ENCODE measurements at places on chromosomes 6 and 20.

GRCh38 chr6:119495230-119495683, 145.7 kb upstream of the MAN1A1 start:
- DNase-seq = no peak

DNA sequence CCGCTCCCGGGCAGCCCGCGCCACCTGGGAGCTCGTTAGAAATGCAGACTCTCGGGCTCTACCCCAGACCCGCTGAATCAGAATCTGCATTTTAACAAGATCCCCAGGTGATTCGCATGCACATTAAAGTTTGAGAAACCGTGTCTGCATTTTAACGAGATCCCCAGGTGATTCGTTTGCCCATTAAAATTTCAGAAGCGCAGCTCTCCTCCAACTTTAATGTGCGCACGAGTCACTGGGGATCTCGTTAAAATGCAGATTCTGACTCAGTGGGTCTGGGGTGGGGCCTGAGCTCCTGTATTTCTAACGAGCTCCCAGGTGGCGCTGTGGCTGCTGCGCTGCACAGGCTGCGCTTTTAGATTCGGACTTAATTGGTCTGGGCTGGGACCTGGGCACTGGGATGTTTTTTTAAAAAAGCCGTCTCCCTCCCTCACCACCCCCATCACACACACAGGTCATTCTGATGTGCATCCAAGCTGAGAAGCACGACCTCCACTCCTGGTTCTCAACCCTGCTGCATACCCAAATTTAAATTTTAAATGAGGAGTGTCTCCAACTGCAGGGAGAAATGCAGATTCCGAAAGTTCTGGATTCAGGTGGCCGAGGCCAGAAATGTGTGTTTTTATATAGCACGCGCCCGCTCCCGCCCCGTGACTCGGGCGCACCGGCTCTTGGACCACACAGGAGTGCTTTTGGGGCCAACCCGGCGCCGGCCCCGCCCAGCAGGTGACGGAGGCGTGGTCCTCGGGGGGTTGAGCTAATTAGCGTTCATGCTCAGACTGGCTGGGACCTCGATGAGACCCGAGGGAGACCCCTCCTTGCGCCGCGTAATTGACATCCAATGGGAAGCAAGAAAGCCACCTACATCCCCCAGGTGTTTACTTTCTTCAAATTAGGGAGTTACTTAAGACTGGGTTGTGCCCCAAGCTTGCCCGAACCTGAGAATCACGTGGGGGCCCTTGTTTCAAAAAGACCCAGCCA, 85.8 kb downstream of the ZFP64 start:
- no peak for DNase-seq

- DNase-seq = no peak
Measured at GRCh38 chr20:59831916-59832270, 101.5 kb downstream of the SYCP2 start.

GRCh38 chr20:31605031-31605901, at the start of gene ID1:
Gene ID1 (plus strand): TSS chr20:31605289. CDS start chr20:31605388, 99 bp downstream.
- DNase-seq = peak; percentile 91

DNA sequence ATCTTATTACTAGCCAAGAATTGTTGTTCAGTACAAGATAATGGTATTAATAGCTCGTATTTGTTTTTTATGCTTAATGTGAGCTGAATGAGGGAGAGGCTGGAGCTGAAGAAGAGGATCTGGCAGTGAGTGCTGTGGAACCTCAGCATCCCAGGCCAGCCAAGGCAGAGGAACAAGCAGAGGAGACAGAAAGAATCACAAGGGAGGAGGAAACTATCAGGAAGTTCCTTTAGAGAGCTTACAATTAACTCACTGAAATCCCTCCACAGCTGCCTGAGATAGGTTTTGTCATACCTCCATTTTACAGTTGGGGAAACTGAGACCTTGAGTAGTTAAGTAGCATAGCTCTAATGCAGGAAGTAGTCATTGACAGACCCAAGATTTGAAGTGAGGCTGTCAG, 39.9 kb upstream of the TULP4 start:
- no peak for DNase-seq

DNA sequence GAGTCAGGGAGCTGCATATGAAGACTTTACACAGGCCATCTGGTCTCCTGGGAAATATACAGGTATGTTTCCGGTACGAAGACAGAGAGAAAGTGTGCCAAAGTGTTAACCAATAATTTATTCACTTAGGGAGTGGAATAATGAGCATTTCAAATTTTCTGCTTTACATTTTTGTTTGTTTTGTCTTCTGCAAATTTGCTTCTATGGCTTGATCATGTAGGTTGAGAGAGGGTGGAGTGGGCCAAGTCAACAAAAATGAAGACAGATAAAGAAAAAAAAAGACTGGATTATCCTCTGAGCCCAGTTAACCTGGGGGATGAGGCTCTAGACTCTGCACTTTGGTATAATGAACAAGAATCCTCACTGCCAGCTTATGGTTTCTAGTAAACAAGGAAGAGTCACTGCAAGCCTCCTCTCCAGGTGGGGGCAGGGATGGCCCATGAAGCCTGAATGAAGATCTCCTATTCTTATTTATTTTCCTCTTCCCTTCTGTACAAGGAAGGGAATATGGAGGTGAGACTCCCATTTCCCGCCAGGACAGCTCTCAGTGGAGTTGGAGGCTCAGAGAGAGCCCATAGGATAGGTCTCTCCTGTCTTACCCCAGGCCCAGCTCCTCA, 37.7 kb downstream of the KCNK17 start:
- DNase-seq = no peak

DNA sequence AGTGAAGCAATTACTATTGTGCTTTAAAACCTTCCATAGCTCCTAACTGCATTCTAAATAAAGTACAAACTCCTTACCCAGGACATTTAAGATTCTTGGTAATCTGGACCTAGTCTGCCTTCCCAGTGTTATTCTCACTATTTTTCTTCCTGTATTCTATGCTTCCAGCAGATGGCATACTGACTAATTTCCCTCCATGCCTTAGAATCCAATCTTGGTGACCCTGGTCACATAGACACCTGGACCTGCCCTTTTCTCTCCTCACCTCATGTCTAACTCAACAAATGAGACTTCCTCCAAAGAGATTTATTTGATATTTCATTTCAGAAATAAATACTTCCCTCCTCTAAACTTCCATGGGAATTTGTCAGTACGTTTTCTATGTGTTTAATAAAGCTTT, 25.8 kb downstream of the ROS1 start:
- DNase-seq = no peak

- DNase-seq = no peak
Measured at GRCh38 chr20:48406912-48407340, 420.9 kb downstream of the PREX1 start.

- DNase-seq = no peak
Measured at GRCh38 chr20:49851991-49852390, 39.4 kb downstream of the SLC9A8 start.

DNA sequence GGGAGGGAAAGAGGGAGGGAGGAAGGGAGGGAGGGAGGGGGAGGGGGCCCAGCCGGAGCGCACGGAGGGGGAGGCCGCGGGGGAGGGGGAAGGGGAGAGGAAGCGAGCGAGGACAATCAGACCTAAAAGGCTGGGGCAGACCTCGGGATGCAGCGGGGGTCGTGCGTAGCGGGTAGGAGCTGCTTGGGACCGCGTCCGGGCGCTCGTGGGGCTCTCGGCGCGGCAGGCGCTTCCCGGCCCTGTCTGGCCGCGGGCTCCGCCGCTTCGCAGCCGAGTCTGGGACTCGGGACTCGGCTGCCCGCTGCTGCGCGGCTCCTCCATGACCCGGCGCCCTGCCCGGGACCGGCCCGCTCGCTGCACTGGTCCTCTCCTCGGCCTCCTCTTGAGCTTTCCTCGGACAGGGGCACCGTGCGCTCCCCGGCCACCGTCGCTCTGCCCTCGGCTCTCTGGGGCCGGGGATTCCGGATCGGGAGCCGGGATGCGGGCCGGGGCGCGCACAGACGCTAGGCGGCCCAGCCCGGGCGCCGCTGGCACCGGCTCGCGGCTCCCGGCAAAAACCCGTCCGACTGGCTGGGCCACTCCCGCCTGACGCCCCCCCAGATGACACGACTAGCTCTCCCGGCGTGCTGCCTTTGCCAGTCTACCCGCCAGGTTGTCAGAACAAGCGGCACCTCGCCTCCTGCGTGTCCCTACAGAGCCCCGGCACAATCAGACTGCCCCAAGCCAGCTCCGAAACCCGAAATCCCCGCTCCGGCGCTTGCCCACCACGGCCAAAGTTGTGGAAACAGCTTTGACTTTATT, 2.2 kb downstream of the TFAP2A start:
- DNase-seq = no peak

DNA sequence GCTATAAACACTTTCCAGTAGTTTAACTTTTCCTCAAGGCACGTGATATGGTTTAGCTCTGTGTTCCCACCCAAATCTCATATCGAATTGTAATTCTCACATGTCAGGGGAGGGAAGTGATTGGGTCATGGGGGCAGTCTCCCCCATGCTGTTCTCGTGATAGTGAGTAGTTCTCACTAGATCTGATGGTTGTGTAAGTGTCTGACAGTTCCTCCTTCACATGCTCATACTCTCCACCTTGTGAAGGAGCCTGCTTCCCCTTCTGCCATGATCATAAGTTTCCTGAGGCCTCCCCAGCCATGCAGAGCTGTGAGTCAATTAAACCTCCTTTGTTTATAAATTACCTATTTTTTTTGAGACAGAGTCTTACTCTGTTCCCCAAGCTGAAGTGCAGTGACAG, 127.9 kb downstream of the DTNBP1 start:
- no peak for DNase-seq

DNA sequence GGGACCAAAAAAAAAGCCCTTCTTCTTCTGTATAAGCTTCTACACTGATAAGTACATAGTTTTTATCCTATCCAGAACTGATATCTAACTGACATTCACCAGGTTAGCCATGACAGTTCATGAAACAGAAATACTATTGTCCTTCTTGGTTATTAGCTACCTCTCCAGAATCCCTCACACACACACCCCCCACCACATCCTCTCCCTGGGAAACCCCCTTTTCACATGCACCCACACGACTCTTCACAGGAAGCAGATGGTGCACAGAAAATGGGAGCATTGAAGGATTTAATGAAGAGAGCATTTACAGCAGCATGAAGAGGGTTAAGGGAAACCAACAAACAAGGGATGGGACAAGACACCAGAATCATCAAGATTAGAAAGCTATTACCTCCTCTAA, 88.9 kb downstream of the FHL5 start:
- DNase-seq = no peak

DNA sequence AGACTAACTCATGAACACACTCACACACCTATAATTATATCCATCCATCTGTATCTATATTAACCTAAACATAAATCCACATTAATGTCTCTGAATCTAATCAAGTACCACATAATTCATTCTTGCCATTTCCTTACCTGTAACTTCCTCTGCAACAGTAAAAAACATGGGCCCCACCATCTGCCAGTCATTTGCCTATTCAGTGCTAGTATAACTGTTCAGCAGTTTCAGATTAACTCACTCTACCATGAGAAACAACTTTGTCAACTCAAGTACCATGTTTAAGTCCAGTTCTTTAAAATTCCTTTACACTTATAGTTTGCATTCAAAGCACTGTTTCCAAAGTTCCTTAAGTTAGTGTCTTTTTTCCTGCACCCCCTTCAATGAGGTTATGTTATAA, 68.8 kb downstream of the LAMP5 start:
- DNase-seq = no peak

DNA sequence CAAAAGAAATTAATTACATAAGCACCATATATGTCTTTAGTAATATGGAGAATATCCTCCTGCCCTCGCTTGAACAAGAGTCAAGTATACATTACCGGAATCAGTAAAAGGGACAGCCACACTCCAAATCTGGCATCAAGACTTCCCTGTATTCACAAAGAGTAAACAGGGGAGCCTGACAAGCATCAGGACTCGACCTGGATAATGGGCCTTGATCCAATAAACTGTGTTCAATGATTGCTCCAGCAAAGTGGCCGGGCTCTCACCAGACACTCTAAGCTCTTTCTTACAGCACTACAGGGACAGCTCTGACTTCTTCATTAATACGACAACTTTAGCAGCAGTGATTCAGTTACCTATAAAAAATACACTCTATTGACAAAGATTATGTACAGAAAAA, 307.9 kb upstream of the POU3F2 start:
- DNase-seq = no peak

- peak; percentile 52 for DNase-seq
Measured at GRCh38 chr20:36092398-36093024, 62.0 kb upstream of the EPB41L1 start.

DNA sequence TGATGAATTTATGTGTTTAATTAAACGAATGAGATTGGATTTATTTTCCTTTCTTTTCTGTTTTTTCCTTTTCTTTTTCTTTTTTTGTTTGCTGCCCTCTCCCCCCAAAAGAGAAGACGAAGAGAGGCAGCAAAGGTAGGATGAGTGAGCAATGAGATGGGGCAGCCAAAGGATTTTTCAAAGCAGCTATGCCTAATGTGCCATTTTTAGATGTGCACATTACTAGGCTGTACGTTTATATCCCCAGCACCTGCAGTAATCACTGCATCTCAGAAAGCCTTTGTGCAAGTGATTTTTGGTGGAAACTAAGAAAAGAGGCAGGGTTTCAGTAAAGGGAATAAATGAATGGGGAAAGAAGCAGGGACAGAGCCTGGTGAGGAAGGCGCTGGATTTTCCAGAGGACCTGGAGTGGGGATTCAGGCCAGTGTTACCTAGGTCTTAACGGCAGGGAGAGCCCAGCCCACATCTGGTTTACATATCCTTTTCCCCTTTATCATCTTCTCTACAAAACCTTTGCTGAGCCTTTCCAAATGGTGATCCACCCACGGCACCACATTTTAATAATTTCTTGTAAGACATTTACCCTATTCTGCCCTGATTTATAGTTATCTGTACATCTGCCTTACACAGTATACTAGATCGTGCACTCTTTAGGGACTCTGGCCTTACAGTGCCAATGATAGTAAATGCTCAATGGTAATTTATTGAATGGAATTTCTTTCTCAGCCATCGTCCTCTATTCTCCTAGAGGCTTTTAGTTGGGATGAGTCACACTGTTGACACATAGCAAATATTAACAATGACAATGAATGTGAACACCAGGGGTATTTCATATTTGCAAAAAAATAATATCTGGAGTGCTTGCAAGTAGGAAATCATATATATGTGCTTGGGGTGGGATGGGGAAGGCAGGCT, 38.3 kb upstream of the ATXN1 start:
- no peak for DNase-seq

DNA sequence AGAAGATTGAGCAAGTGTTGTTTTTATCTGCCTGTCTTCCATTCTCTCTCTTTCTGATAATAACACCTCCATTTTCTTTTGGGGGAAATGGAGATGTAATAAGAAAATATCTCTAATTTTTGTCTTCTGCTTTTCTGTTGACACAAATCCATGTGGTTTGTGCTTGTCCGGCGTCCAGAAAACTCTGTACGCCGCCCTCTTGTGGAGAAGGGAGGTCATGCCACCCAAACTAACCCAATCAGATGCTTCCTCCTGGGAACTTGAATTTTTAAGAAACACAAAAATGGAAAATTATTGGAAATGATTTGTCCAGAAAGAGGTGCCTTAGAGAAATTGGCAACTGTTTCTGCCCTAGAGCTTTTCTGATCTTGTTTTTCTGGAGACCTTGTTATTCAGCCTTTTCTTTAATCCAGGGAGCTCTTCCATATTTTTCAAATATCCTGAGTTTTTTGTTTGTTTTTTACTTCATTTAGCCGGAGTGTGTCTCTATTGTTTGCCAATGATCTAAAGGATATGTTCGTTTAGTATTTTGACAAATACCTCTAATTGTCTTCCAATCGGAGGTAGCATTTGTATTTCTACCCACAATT, 17.8 kb upstream of the FNDC1 start:
- DNase-seq = peak; percentile 59

- DNase-seq = no peak
Measured at GRCh38 chr20:41370176-41370575, 3.6 kb upstream of the EMILIN3 start.
